ENCODE measurements at places on chromosomes 12 and 14.

DNA sequence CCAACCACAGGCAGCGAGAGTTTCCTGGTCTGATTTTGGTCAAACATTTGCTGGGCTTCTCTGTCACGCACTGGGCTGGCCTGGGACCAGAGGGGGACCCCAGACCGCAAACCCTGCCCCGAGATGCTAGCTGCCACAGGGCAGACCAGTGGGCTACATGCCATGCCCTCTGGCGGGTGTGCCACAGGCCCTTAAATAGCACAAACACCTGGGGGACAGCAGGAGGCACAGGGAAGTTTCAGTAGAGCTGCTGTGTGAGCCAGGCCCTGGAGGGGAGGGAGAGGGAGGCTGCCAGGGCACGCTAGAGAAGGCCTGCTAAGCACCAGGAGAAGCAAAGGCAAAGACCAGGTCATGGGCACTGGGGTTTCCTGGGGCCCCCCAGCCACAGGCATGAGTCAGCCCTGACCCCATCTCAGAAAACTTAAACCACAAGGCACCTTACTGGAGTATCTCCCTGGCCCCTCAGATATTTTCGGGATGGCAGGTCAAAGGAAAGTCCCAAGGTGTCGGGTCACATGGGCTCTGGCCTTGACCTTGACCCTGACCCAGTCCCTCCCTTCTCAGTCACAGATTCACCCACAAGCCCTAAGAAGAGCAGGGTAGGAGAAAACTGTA lies 29.2 kb downstream of the ITPK1 start:
- DNase-seq: no peak

DNA sequence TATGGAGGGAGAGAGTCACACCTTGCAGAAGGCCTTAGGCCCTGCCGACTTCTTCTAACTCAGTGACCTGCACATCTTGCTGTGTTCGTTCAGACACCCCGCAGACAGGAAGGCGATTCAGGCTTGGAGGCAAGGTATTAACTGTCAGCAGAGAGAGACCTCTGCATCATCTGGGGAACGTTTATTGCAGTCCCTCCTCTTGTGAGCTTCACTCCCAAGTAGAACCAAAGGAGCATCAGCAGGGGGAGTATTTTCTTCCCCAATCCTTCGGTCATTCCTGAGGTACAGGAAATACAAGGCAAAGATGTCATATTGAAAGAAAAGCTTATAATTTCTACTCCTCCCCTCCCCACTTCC lies 217.9 kb downstream of the CRADD start:
- no peak for DNase-seq

GRCh38 chr12:113407931-113408600 lies 4.4 kb upstream of the SDS start:
- no peak for DNase-seq

GRCh38 chr14:99094901-99095300 lies 177.1 kb downstream of the BCL11B start:
- no peak for DNase-seq

DNA sequence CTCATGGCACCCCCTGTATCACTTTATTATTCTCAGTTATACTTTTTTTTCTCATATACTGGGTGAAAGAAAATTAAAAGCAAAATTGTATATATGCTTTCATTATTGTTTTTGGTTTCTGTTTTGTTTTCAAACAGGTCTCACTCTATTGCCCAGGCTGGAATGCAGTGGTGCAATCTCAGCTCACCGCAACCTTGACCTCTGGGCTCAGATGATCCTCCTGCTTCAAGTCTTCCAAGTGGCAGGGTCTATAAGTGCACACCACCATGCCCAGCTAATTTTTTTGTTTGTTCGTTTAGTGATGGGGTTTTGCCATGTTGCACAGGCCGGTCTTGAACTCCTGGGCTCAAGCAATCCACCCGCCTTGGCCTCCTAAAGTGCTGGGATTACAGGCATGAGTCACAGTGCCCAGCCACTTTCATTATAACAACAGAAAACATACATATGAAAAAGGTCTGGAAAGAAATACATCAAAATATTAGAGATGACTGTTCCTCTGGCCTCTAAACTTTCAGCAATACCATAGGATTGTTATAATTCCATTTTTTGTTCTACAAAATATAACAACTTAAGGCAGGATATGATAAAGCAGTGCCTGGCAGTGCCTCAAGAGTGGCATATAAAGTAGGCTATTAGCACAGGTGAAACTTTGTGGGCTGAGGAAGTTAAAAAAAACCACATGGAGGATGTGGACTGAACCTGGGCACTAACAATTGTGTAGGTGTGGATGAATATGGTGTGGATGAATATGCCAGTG lies 5.8 kb upstream of the NTN4 start:
- no peak for DNase-seq

DNA sequence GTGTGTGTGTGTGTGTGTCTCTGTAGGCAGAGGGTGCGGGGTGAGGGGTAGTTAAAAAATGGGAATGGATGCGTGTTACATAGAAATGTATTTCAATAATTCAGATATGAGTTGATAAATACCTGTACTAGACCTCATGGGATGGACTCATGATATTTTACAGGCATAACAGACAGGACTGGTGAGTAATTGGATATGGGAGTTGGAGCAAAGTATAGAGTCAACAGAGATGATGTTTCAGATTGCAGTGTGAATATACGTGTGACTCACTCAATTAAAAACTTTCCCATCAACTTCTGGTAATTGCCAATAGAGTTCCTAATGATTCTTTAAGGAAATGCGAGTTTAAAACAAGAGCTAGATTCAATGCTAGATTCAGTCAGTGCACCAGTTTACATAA lies 711.9 kb downstream of the C12orf50 start:
- no peak for DNase-seq

- DNase-seq: no peak
Observed at GRCh38 chr12:70074510-70074909, 168.7 kb upstream of the CNOT2 start.

GRCh38 chr14:61145034-61145902 lies 135.9 kb downstream of the TMEM30B start:
- DNase-seq: peak; percentile 65

- no peak for DNase-seq
Observed at GRCh38 chr14:24058951-24059475, 7.2 kb downstream of the CARMIL3 start.

DNA sequence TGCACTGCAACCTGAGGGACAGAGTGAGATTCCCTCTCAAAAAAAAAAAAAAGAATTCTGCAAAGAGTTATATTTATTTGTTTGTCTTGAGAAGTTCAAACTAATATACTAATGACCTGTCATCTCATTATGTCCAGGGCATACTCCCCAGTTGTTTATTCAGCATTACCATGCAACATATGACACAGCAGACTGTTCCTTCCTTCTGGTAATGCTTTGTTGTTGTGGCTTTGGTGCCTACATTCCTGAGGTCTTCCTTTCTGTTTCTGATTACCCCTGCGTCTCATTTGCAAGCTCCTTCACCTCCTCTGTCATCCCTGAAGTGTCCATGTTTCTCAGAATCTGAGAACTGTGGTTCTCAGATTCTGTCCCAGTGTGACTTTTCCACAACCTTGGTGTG lies 55.3 kb downstream of the DERA start:
- DNase-seq: no peak

GRCh38 chr14:32629236-32629635 lies 300.1 kb downstream of the AKAP6 start:
- no peak for DNase-seq

DNA sequence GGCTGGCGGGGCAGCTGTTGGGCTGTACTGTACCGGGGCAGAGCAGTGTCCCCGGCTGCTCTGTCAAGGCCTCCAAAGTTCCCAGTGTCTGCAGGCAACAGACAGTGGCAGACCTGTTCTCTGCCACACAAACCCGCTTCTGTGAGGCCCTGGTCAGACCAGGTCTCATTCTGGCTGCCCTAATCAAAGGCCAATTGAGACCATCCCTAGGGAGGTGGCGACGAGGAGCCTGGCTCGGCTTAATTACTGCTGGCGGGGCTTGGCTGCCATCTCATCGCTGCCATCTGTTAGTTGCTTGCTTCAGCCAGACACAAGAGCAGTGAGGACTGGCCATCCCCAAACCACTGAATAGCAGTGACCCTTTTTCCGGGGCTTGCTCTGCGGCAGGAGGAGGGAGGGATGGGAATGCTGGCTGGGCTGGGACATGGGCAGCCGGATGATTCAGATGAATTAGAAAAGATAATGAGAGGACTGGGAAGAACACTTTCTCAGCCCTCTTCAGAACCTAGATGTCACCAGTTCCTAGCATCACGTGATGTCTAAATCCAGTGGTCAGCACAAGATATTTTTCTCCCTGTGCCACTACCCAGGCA lies 24.5 kb downstream of the ERG28 start:
- DNase-seq: peak; percentile 17

GRCh38 chr14:104086661-104087461 lies 1.4 kb downstream of the ASPG start:
- no peak for DNase-seq

DNA sequence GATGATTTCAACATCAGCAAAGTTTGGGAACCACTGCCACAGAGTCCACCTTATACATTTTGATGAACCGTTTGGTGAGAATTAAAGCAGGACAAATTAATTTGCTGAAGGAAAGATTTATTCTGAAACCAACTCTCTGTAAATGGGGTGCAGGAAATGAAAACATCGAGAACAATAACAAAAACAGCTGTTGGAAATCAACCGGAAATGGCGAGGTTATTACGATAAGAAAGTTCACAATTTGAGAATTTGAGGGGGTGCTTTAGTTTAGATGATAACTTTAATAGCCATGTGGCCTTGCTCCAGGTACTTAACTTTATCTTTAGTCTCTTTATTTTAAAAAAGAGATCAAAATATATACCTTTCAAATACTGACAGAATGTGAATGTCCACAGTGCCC lies 56.7 kb downstream of the KCNJ8 start:
- no peak for DNase-seq

DNA sequence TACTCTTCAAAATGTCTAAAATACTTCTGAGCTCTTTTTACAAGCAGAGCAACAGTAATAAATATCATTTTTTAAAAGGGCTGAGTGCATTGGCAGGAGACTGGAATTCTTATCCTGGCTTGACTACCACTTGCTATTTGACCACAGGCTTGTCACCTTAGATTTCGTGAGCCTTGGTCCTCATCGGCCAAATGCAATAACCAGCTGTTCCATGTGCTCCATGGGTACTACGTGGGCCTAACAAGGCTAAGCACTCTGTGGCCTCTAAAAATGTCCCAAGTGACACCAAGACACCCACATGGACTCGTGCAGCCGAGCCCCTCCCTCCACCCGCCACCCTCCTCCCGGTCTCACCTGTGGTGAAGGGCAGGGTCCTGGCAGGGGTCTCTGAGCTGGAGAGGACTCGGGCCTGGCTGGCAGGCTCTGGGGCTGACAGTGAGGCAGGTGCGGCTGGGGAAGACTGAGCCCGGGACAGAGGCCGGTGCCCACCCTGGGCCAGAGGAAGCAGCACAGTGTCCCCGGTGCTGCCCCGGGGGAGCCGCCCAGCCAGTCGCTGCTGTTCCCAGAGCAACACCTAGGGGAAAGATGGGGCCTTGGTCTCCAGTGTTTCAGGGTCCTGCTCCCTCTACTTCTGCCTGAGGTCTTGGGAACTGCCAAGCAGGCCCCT lies 20.1 kb downstream of the SLC48A1 start:
- DNase-seq: no peak

- DNase-seq: peak; percentile 16
Observed at GRCh38 chr14:105161309-105161708, 7.3 kb downstream of the JAG2 start.

- DNase-seq: no peak
Observed at GRCh38 chr12:70040141-70040540, 203.1 kb upstream of the CNOT2 start.

DNA sequence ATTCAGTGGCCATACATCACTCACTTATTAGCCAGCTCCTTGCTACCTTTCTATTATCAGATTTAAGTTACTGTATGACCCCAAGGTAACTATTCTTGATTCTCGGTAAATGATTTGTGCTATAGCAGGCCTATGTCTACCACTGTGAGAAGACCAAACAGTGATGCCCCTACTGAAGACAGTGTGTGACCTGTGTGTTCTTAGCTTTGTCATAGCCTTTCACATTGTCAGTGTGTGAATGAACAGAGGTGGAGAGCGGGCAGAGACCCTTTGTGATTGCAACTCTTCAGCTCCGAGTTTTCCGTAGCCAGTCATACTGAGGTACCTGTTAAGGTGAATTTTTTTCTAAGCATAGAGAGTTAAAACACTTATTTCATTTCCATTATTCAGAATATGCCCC lies 294.0 kb downstream of the LRFN5 start:
- DNase-seq: peak; percentile 55

- no peak for DNase-seq
Observed at GRCh38 chr14:97943619-97944018, 1146.4 kb downstream of the VRK1 start.

GRCh38 chr12:39375206-39375808 lies 67.6 kb downstream of the KIF21A start:
- no peak for DNase-seq

DNA sequence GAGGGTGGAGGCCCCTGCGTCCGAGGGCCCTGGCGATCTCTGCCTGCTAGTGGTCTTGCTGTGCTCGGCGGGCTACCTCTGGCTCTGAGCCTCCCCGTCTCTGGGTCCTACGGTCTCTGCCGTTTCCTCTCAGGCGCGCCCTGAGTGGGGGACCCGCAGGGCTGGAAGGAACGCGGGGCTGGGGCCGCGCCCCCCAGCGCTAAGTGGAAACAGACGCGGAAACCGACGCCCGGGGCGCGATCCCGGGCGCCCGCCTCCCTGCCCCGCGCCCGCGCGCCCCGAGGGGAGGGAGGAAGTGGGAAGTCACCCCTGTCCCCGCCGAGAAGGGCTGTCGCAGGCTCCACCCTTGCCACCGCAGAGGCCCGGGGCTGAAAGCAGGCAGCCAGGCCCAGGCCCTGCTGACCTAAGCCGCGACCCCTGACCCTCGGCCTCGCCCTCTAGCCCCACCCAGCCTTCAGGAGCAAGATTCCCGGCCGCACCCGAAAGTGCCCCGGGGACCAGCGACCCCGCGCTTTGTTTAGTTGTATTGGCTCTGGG lies 831 bp downstream of the CRIP1 start:
- no peak for DNase-seq

DNA sequence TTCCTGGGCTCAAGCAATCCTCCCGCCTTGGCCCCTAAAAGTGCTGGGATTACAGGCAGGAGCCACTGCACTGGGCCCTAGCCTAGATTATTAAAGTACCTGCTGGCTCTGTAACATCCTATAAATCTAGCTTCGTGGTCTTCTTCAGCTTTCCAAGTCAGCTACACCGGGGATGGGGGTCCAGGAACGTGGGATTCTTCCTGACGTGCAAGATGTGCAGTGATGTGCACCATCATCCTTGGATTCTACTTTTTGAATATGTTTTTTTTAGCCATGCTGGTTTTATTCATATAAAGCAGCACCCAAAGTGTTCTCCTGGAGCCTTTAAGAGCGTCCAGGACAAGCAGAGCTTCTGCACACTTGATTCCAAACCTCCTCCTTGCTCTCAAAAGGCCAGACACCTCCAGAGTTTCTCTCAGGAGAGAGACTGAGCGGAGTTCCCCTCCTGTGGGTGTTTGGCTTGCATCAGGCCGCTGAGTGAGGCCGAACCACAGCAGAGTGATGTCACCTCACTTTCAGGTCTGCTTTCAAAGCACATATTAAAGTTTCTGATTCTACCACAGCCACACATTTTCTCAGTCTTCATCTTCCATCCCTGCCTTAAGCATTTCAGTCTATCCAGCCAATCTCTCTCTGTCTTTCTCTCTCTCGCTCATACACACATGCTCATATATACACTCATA lies 33.4 kb downstream of the VCPKMT start:
- no peak for DNase-seq
